Esophagus muscularis mucosa (tissue), 4 donors: ENCODE measurements at places on chromosomes 5 and 9. TPM values are rescaled to one million over a fixed set of nuclear protein-coding genes. Genes with fewer than 3 reads are reported as not detected.

GRCh38 chr9:123316053-123316718 lies 39.8 kb upstream of the CRB2 start:
- H3K4me3 ChIP-seq: no peak overlapping the region
- H3K36me3 ChIP-seq: no peaks in the 10 kb centered on the region
- H3K27me3 ChIP-seq: no peaks in the 10 kb centered on the region
- peaks cover 19% of the 10 kb centered on the region for H3K4me1 ChIP-seq

- H3K27ac ChIP-seq: peak overlapping the region; percentile 83
- no peak overlapping the region for H3K4me3 ChIP-seq
- no peak for DNase-seq
- no peaks in the 10 kb centered on the region for H3K27me3 ChIP-seq
- no peaks in the 10 kb centered on the region for H3K36me3 ChIP-seq
Measured at GRCh38 chr5:142568283-142568995, 117.5 kb downstream of the FGF1 start.

DNA sequence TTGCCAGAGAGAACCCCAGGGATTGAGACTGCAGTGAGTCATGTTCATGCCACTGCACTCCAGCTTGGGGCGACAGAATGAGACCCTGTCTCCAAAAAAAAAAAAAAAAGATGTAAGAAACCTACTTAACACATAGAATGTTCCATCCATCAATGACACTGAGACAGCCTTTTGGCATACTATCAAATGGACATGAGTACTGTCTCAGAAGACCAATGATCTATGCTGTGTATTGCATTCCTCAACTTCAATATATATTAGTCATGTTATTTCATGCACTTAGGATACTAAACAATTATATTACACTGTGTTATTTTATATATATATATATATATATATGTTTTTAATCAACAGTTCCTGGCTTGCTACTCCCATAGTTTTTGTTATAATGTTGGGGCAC lies 57.1 kb upstream of the ANKH start:
- H3K27me3 ChIP-seq: no peaks in the 10 kb centered on the region
- H3K4me1 ChIP-seq: no peaks in the 10 kb centered on the region
- no peak for DNase-seq
- no peak overlapping the region for H3K4me3 ChIP-seq
- H3K36me3 ChIP-seq: no peaks in the 10 kb centered on the region
- H3K27ac ChIP-seq: no peak overlapping the region

DNA sequence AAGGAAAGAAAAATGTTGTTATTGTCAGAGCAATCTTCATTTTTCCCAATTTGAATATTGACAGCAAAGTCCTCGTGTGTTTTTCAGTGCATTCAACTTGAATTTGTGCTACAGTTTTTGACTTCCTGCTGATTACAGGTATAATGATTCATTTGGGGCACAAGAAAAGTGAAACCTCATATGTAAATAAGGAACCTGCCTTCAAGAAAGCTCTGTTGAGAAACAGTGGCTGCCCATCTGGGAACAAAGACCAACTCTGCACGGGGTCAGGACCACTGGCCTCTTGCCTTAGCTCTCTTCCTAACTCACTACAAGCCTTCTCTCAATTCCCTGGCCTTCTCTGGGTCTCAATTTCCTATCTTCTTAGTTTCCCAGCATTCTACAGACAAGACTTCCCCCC lies 21.0 kb downstream of the TIMD4 start:
- no peak overlapping the region for H3K4me3 ChIP-seq
- DNase-seq: no peak
- H3K36me3 ChIP-seq: no peaks in the 10 kb centered on the region
- H3K27me3 ChIP-seq: no peaks in the 10 kb centered on the region
- no peak overlapping the region for H3K27ac ChIP-seq

DNA sequence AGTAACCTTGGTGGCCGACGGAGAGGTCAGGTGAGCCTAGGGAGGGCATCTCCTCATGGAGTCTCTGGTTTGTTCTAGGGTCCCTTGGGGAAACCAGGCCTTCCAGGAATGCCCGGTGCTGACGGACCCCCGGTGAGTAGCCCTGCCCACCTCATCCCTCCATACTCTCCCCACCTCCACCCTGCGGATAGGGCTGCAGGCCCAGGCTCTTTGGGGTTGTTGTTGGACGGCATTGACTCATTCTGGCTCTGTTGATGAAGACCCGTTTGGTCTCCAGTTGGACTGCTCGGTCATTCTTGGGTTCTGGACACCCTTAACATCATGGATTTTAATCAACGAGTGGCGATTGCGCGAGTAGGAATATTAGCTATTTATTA lies 112.3 kb upstream of the FCN2 start:
- H3K27ac ChIP-seq: peak overlapping the region; percentile 37
- no peak for DNase-seq
- peaks cover 17% of the 10 kb centered on the region for H3K36me3 ChIP-seq
- H3K4me1 ChIP-seq: no peaks in the 10 kb centered on the region
- H3K27me3 ChIP-seq: no peaks in the 10 kb centered on the region
- no peak overlapping the region for H3K4me3 ChIP-seq

DNA sequence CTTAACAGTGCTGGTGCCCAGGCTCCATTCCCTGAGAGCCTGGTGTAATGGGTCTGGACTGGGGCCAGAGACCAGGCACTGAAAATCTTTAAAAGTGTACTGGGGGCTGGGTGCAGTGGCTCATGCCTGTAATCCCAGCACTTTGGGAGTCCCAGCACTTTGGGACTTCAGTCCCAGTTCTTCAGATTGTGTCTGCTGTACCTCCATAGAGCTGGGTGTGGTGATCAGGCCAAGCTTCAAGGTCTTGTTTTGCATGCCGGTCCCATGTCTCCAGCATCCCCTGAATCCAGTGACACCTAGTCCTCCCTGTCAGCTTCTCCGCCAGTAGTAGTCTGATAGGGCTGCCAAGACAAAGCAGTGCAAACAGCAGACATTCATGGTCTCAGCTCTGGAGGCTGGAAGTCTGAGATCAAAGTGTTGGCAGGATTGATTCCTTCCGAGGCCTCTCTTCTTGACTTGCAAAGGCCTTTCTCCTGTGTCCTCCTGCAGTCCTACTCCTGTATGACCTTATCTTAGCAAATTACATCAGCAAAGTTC lies 108.2 kb downstream of the SYK start:
- H3K36me3 ChIP-seq: no peaks in the 10 kb centered on the region
- H3K27ac ChIP-seq: no peak overlapping the region
- H3K4me3 ChIP-seq: no peak overlapping the region
- DNase-seq: no peak
- no peaks in the 10 kb centered on the region for H3K27me3 ChIP-seq
- no peaks in the 10 kb centered on the region for H3K4me1 ChIP-seq

DNA sequence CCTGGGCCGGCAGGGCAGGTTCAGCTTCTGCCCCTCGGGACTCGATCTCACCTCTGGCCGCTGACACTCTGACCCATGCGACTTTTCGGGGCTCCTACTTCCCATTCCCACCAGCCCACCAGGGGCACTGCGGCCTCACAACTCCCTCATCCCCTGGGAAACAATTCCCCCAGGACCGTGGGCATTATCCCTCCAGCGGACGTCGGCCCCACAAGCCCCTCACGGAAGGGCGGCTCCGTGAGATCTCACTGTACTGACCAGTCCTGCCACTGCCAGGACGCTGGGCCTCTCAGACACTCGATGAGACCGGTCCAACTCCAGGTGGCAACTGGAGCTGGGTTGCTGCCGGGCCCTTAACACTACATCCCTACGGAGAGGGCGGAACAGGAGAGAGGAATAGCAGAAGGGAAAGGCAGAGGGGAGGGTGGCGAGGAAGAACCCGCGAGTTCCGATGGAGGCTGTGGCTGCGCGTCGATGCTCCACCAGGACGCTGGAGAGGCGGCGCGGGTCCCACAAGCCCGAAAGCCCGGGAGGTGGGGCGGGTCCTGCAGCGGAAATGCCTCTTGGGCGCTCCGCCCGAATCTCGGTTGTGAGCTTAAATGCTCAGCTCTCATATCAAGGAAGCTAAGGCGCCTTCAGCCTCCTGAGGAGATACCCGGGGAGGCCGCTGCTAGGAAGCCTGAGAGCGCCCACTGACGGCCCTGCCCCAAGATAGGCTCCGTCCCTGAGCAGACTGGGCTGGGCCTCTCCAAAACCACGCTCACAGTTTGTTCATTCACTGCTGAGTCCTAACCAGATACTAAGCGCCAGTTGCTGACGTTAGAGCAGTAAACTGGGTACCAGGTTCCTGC lies 36.3 kb downstream of the VCP start:
- peak overlapping the region; percentile 46 for H3K4me3 ChIP-seq
- H3K4me1 ChIP-seq: peaks cover 12% of the 10 kb centered on the region
- peaks cover 24% of the 10 kb centered on the region for H3K36me3 ChIP-seq
- DNase-seq: no peak
- H3K27ac ChIP-seq: no peak overlapping the region

DNA sequence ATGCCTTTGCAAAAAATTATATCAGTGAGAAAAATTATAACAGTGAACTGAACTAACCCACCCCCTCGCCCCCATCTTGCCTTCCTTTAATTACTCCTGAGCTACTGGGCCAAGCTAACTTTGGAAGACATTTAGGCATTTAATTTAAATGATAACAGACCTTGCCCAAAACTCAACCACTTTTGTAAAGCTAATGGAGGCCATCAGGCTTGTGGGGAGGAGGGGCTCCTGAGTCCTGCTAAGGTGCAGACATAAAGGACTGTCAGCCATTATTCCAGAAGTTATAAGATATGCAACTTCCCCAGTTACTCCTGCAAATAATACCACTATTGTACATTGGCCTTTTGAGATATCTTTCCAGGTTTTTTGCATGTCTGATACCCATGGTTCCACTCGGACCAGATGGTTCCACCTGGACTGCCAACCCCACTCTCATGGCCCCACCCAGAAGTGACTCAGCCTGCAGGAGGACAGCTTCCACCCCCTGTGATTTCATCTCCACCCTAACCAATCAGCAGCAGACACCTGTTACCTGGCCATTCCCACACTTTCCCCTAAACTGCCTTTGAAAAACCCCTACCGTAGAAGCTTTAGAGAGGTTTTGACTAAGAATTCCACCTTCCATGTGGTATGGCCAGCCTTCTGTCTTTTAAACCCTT lies 805.4 kb upstream of the CDH6 start:
- H3K27me3 ChIP-seq: no peaks in the 10 kb centered on the region
- H3K4me3 ChIP-seq: no peak overlapping the region
- H3K27ac ChIP-seq: no peak overlapping the region
- H3K4me1 ChIP-seq: no peaks in the 10 kb centered on the region
- H3K36me3 ChIP-seq: no peaks in the 10 kb centered on the region
- DNase-seq: no peak

DNA sequence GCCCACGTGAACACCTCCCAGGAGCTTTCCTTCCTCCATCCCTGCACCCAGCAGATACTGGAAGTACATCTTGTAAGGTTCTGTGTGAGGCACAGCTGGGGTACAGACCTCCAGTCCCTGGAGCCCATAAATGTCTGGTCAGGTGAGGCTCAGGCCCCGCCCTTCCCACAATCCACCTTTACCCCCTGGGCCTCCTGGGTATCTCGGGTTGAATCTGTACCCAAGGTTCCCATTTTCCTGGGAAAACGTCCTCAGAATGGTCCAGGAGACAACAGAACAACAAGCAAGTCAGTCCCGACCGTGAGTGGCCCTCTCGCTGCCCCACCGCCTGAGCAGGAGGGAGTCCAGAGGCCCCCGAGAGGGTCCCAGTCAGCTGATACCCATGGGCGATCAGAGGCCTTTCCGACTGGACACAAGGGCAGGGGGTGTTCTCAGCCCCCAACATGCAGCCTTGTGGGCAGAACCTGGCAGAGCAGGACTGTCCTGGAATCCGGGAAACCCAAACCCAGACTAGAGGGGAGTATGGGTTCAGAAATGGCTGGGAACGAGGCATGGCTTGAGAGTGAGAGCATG lies 4.3 kb downstream of the SPATA31E1 start:
- H3K4me3 ChIP-seq: no peak overlapping the region
- H3K4me1 ChIP-seq: no peaks in the 10 kb centered on the region
- no peaks in the 10 kb centered on the region for H3K36me3 ChIP-seq
- DNase-seq: peak; percentile 82
- H3K27me3 ChIP-seq: no peaks in the 10 kb centered on the region
- H3K27ac ChIP-seq: no peak overlapping the region

DNA sequence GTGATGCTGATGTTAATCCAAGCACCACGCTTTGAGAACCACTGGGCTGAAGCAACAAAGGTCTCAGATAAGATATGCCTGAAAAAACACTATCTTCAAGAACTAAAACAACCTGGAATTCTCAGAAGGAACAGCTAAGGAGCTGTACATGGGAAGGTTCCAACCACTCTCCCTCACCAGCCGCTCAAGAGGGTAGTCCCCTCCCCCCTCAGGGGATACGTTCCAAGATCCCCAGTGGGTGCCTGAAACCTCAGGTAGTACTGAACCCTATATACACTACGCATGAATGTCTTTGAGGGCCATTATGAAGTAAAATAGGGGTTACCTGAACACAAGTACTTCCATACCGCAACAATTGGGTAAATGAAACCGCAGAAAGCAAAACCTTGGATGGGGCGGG lies 1.9 kb downstream of the BOD1 start:
- no peak overlapping the region for H3K27ac ChIP-seq
- H3K27me3 ChIP-seq: no peaks in the 10 kb centered on the region
- DNase-seq: no peak
- H3K4me3 ChIP-seq: peak overlapping the region; percentile 99
- peaks cover 43% of the 10 kb centered on the region for H3K4me1 ChIP-seq

- no peak overlapping the region for H3K4me3 ChIP-seq
- H3K4me1 ChIP-seq: peaks cover 73% of the 10 kb centered on the region
- H3K36me3 ChIP-seq: peaks cover 21% of the 10 kb centered on the region
- no peaks in the 10 kb centered on the region for H3K27me3 ChIP-seq
- peak overlapping the region; percentile 79 for H3K27ac ChIP-seq
- no peak for DNase-seq
Measured at GRCh38 chr9:113580041-113580953, 116.8 kb downstream of the RGS3 start.

DNA sequence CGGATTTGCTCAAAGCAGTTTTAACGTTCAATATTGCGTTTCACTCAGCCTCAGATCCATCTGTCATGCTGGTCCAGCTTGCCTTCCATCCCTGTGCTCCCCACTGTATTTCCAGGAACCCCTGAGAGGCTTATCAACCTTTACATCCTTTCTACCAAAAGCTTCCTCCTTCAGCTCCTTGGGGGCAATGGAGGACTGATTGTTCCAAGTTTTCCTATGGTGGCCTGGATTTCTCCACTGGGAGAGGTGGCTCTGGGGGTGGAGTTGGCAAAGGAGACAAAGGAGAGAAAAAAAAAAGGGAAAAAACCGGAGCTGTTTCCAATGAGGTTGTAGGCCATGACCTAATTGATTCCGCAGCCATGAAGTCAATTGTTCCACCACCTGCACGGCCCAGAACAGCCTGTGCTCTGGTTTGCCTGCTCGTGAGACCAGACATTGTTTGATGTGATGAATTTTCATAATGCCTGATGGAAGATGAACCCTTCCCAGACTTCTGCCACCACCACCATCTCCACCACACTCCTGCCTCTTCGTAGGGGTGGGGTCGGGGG lies 54.1 kb downstream of the ABLIM3 start:
- peaks cover 11% of the 10 kb centered on the region for H3K4me1 ChIP-seq
- no peak overlapping the region for H3K4me3 ChIP-seq
- no peak for DNase-seq
- no peaks in the 10 kb centered on the region for H3K27me3 ChIP-seq
- peak overlapping the region; percentile 29 for H3K27ac ChIP-seq

DRD1 gene
- 0.06 TPM for total RNA-seq

GPR151 gene
- not detected for total RNA-seq

THOC3 gene
- total RNA-seq: 26.8 TPM

LECT2 gene
- not detected for total RNA-seq

MZB1 gene
- total RNA-seq: not detected
